Urothelium cell line (cell line): ENCODE measurements at places on chromosomes 1 and 21.

GRCh38 chr1:7450838-7451237, 320.3 kb upstream of the VAMP3 start:
- DNase-seq, result no peak

DNA sequence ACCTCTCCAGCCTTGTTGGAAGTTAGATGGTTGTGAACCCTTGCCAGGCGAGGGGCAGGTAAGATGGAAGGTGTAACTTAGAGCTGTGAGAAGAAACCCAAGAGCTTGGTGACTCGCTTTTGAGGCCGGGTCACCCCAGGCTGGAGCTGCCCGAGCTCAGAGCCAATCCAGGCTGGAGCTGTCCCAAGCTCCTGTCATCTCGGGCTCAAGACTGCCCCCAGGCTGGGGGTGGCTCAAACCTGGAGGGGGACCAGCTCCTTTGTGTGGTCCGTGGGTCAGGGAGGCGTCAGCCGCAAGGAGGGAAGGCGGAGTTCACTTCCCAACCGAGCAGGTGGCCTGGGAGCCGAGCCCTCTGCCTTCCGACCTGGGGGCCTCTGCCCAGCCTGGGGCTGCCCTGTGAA, 2.0 kb downstream of the HUNK start:
- peak; percentile 54 for DNase-seq

GRCh38 chr21:39263372-39263771, 50.1 kb downstream of the BRWD1 start:
- no peak for DNase-seq

- no peak for DNase-seq
These were observed 888 bp downstream of the HES5 start for GRCh38 chr1:2528966-2529783.

DNA sequence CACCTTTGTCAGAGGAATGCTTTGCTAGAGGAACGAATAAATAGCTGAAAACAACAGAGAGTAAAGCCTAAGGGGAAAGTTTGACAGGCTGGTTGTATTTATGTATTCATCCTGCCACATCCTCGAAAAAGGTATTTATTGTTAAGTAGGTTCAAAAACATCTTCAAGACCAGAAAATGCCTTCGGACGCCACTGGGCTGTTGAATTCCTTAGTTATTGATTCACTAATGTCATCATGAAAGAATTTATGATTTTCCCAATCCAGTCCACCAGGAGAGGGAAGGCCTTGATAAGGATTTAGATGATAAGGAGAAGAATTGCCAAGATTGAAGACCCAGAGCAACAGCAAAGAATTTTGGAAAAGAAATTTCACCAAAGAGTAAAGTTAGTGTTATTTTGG, 35.2 kb upstream of the MAB21L3 start:
- peak; percentile 30 for DNase-seq

DNA sequence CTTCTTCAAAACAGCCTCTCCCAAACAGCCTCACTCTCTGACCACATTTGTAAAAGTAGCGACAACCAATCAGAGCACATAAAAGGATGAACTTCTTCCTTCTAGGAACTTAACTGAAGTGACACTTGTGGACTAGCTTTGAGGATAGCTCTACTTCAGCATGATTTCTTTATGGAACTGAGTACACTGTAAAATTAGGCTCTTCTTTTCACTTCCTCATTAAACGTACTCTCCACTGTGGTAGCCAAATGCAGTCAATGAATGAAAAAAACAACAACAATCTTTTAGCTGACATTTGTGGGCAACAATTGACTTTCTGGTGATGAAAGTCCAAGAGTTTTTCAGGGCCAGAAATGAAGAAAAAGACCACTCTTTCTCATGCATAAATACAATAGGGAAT, 9.6 kb downstream of the LRRC53 start:
- no peak for DNase-seq

DNA sequence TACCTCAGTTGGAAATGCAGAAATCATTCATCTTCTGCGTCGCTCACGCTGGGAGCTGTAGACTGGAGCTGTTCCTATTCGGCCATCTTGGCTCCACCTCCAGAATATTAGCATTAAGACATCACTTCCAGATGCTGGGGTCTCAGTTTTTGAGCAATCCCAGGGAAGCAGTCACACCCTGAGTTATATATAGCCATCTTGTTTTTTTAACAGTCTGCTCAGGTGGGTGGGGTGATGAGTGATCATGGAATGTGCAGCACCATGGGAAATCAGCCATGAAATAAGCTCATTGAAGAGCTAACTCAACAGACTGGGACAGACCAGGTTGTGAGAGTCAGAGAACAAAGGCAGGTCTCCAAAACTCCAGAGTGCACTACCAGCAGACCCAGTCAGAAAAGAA, 27.0 kb upstream of the HMGB4 start:
- no peak for DNase-seq

DNA sequence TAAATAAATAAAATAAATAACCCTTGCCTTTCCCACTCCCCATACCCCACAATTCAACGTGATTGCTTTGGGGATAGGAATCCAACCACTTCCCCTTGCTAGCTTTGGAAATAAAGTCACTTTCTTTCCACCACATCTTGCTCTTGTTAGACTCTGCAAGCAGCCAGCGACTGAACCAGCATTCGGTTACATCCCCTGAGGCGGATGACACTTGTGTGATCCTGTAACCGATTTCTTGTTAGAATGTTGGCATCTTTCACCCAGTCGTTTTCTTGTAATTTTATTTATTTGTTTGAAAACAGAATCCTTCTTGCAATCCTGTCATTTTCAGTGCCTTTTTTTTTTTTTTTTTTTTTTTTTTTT, 1.6 kb upstream of the IFNGR2 start:
- DNase-seq, result no peak

DNA sequence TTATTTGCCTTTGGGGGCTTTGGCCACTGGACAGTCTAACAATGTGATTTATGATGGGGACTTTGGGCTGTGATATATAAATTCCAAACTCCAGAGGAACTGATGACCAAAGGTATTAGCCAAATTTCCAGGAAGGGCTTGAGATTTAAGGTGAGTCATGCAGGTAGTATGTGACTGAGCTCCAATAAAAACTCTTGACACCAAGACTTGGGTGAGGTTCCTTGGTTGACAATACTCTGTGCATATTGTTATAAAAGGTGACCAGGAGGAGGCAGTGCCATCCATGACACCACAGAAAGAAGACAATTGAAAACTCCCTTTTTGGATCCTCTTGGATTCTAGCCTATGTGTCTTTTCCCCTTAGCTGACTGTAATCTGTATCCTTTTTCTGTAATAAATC, 392.7 kb upstream of the LRRC7 start:
- peak; percentile 29 for DNase-seq

GRCh38 chr21:21204366-21204996, 206.3 kb downstream of the NCAM2 start:
- no peak for DNase-seq

GRCh38 chr1:220955116-220955515, 75.9 kb downstream of the HLX start:
- DNase-seq, result no peak

DNA sequence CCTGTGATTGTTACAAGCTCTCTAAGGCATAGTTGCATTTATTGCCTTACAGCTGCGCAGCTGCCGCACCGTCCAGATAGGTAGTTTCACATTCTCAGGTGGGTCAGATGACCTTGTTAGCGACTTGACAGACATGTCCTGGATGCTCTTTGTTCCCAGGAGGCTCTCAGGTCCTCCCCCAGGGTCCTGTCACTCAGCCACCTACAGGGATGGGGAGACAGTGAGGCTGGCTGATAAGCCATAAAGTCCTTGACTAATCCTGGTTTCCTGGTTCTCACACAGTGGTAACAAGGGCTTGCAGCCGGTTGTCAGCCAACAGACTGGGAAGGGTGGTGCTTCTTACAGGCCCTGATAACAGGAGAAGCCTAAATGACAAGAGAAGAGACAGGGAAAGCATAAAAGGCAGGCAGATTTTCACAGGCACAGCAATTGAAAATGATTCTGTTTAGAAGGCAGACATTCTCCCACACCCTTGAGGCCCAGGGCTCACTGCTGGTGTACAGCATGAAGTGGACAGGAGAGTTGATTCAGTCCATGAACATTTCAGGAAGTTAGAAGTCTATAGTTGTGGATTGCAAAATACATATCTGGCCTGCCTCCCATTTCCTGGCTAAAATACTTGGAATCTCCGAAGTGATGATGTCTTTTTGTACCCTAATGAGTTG, 2.9 kb downstream of the ARF1 start:
- DNase-seq, result no peak

DNA sequence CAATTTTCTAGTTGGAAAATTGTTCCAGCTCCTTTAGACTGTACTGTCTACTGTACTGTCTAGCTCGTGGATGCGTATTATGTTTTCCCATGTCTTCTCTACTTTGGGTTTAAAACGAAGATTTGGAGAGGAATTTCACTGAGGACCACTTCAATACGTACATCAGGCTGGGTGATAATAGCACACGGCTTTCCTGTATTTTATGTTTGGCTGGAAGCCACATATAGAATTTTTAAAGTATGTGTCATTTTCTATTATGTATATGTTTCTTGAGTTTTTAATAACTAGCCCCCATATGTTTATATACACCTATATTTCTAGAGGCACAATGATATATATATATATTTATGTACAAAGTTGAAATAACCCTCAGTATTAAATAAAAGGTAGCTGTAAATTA, 226.4 kb downstream of the GREM2 start:
- DNase-seq, result no peak

GRCh38 chr1:71350805-71351204, 270.0 kb upstream of the ZRANB2 start:
- no peak for DNase-seq

GRCh38 chr1:229059671-229060539, 211.0 kb upstream of the RAB4A start:
- no peak for DNase-seq

DNA sequence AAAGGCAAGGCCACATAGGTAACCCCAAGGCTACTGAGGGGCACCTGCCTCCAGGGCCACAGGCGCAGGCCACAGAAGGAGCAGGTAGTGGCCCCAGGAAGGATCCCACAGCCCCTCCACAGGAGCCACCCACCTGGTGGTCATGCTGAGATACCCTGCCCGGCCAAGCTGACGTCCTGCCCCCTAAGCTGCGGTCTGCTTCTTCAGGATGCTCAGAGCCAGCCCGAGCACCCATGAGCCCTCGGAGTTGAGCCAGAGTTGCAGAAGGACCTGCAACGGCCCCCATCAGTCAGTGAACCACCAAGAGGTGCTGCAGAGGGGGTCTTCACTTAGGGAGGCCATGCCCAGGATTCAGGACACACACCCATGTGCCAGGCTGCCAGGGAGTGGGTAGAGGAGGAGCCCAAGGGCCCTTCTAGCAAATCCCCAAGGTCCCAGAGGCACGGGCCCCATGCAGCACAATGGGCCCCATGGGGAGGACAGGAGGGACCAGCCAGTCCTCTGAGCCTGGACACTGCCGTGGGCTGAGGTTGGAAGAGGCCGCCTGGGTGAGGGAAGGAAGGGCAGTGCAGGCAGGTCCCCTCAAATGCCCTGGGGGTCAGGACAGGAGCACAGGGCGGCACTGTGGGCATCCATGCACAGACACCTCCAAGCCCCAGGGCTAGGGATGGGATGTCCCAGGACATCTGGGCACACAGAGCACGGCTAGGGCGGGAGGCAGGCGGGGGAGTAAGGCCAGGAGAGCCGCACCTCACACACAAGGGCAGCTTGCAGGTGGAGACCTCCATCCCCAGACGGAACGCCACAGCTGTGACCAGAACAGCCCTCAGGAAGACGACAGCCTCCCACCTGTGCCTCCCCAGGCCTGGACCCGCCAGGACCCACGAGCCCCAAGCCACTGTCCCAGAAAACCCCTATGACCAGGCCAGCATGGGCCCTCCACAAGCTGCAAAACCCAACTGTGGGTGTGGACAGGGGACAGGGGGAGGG, 20.5 kb downstream of the WNT9A start:
- no peak for DNase-seq

GRCh38 chr1:31696242-31696641, 7.6 kb downstream of the COL16A1 start:
- DNase-seq, result no peak

DNA sequence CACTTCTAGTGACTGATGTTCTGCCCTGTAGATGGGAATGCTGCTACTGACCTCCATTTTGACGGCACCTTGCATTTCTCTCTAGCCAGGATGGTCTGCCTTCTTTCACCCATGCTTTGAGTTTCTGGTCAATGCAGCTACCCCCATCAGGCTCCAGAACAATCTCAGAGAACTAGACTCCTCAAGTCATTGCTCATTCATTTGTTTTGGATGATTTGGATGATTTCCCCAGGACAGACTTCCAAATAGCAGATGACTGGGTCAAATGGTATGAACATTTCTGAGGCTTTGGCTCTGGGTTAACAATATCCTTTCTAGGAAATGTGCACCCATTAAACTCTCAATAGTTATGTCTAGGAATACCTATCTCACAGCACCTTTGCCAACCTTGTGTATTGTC, 63.9 kb downstream of the CSMD2 start:
- DNase-seq, result peak; percentile 11

- DNase-seq, result no peak
These were observed 61.3 kb downstream of the ASB17 start for GRCh38 chr1:75870951-75871350.

DNA sequence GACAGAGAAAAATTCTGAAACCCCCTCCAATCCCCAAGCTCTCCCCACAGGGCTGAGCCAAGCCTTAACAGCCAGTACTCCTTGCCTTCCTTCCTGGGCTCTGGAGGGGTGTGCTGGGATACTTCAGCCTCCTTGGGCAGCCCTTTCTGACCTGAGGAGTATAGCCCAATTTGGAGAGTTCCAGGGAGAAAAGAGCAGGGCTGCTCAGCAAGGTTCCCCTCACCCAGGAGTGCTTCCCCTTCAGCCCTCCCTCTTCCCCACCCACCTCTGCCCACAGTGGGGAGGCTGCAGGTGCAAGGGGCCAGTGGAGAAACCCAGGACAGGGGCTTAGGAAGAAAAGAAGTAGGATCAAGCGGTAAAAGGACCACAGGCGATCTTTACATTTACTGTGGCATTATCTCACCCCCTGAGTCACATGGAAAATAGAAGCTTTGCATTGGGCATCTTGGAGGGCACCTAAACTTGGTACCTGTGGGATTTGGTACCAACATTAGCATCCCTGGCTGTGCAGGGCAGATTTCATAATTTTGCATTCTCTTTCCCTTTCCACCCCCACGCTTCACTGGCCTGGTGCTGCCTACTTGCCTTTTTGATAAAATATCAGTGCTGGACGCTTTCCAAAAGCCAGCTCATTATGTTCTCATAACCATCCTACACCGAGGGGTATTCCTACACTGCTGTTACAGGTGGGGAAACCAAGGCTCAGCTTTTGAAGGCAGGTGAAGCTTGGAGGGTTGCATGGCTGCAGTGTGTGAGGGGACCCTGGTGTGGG, 2.8 kb upstream of the ADORA1 start:
- DNase-seq, result no peak

- DNase-seq, result peak; percentile 32
These were observed 35.6 kb downstream of the NGF start for GRCh38 chr1:115302390-115302961.

- DNase-seq, result no peak
These were observed 112.7 kb downstream of the CLIC6 start for GRCh38 chr21:34781526-34781925.
